Osteocyte (in vitro differentiated cells): ENCODE measurements at places on chromosomes 6 and 20. TPM values are rescaled to one million over a fixed set of nuclear protein-coding genes. Genes with fewer than 3 reads are reported as not detected.

GRCh38 chr6:109284675-109285074 lies 97.6 kb downstream of the CD164 start:
- H3K4me3 ChIP-seq = no peak overlapping the region
- H3K4me1 ChIP-seq = no peaks in the 10 kb centered on the region
- H3K27ac ChIP-seq = no peak overlapping the region
- no peaks in the 10 kb centered on the region for H3K36me3 ChIP-seq
- peaks cover 24% of the 10 kb centered on the region for H3K27me3 ChIP-seq
- DNase-seq = no peak

DNA sequence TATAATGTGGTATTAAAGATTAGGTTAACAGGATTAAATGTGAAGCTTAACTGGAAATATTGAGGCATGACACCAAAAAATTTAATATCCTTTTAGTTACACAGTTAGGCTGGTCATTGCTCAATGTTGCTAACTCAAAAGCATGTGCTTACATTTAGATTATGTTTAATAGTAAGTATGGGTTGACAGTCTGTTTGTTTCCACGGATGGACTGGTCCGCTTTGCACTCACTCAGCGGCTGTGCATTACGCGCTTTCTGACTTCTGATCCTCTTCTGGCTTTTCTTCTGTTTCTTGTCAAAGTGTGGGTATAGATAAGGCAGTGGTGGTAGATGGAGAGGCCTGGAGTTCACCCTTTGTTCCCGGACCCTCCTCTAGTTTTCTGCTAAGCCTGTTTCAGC lies 174.9 kb downstream of the RIMS1 start:
- H3K36me3 ChIP-seq = no peaks in the 10 kb centered on the region
- H3K27me3 ChIP-seq = peaks cover 37% of the 10 kb centered on the region
- DNase-seq = no peak
- H3K27ac ChIP-seq = no peak overlapping the region
- no peak overlapping the region for H3K4me3 ChIP-seq
- no peaks in the 10 kb centered on the region for H3K4me1 ChIP-seq

DNA sequence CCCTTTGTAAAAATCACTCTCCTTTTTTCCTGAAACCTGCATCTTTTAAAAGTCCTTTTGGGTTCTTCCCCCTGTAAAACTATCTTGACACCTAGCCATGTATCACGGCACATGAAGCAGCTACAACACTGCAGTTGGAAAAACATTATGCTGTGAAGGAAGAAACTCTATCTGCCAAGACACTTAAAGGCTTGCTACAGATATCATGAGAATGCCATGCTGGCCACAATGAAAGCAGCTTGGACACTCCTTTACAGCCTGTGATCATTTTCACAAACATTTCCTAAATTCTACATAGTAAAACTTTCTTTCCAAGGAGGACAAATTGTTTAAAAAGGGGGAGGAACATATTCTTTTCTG lies 31.8 kb downstream of the CNKSR3 start:
- peak overlapping the region; percentile 77 for H3K4me3 ChIP-seq
- peak overlapping the region; percentile 88 for H3K27ac ChIP-seq
- H3K27me3 ChIP-seq = no peaks in the 10 kb centered on the region
- no peak for DNase-seq

GRCh38 chr6:64874776-64875175 lies 832.2 kb downstream of the EYS start:
- H3K27me3 ChIP-seq = peaks cover 32% of the 10 kb centered on the region
- no peak overlapping the region for H3K4me3 ChIP-seq
- no peaks in the 10 kb centered on the region for H3K4me1 ChIP-seq
- H3K27ac ChIP-seq = no peak overlapping the region
- no peaks in the 10 kb centered on the region for H3K36me3 ChIP-seq

DNA sequence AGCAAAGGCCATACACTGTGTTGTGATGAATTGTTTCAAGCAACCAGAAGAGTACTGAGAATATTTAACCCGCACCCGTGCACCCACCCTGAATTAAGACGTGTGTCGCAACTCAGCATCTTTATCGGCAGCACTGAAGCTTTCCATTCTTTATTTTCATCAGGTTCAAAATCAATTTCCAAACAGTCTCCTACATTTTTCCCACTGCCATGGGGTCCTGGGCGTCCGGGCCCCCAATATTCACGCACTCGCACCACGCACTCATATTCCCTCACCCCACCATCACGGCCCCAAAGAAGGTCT lies 1.8 kb downstream of the LTB start:
- H3K4me1 ChIP-seq = peaks cover 16% of the 10 kb centered on the region
- peak overlapping the region; percentile 96 for H3K4me3 ChIP-seq
- no peak for DNase-seq
- H3K27ac ChIP-seq = no peak overlapping the region
- no peaks in the 10 kb centered on the region for H3K36me3 ChIP-seq

GRCh38 chr20:43576108-43576507 lies 14.6 kb upstream of the IFT52 start:
- no peak overlapping the region for H3K4me3 ChIP-seq
- no peak overlapping the region for H3K27ac ChIP-seq
- no peaks in the 10 kb centered on the region for H3K4me1 ChIP-seq

DNA sequence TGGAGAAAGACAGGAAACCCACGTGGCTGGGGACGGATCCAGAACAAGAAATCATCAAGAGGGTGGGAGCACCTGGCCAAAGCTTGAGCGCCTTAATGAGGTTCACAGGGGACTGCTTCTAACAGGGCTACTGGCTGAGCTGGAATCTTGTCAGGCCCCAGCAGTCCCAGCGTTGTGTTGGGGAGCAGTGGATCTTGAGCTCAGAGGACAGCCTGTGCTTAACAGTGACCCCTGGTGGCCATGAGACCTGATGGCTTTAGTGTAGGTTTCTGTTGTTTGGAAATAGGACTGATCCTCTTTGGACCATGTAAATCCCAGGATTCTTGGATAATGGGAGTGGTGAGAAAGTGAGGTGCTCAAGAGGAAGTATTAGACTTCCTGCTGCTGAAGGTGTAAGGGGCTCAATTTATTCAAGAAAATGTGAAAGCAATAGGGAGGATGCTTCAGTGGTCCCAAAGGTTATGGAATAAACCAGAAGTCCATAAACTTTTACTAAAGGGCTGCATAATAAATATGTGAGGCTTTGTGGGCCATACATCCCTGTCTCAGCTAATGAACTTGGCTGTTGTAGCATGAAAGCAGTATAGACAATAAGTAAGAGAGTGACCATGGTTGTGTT lies 216.2 kb downstream of the NFATC2 start:
- DNase-seq = no peak
- H3K27me3 ChIP-seq = no peaks in the 10 kb centered on the region
- H3K36me3 ChIP-seq = no peaks in the 10 kb centered on the region
- peaks cover 28% of the 10 kb centered on the region for H3K4me1 ChIP-seq
- H3K27ac ChIP-seq = peak overlapping the region; percentile 80

GRCh38 chr6:129744201-129744879 lies 34.4 kb upstream of the ARHGAP18 start:
- peaks cover 41% of the 10 kb centered on the region for H3K4me1 ChIP-seq
- no peak for DNase-seq
- no peaks in the 10 kb centered on the region for H3K36me3 ChIP-seq
- H3K27ac ChIP-seq = peak overlapping the region; percentile 76
- no peaks in the 10 kb centered on the region for H3K27me3 ChIP-seq
- H3K4me3 ChIP-seq = no peak overlapping the region

DNA sequence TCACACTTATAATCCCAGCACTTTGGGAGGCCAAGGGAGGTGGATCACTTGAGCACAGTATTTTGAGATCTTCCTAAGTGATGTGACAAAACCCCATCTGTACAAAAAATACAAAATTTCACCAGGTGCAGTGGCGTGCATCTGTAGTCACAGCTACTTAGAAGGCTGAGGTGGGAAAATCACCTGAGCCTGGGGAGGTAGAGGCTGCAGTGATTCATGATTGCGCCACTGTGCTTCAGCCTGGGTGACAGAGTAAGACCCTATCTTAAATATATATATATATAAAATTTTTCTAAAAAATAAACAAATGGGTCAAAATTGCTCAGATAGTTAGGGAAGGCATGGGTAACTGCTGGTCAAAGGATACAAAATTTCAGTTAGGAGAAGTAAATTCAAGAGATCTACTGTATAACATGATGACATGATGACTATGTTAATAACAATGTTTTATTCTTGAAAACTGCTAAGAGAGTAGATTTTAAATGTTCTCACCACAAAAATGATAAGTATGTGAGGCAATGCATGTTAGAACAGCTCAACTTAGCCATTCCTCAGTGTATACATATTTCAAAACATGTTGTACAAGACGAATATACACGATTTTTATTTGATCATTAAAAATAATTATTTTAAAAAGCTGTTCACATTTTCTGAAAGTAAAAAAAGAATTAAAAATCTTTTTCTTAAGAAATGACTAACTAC lies 24.4 kb downstream of the TBC1D32 start:
- H3K36me3 ChIP-seq = peaks cover 1% of the 10 kb centered on the region
- H3K4me3 ChIP-seq = no peak overlapping the region
- H3K4me1 ChIP-seq = peaks cover 19% of the 10 kb centered on the region
- no peaks in the 10 kb centered on the region for H3K27me3 ChIP-seq

- H3K27ac ChIP-seq = peak overlapping the region; percentile 93
- no peak for DNase-seq
- H3K4me3 ChIP-seq = peak overlapping the region; percentile 92
- H3K4me1 ChIP-seq = peaks cover 44% of the 10 kb centered on the region
- H3K36me3 ChIP-seq = no peaks in the 10 kb centered on the region
Observed at GRCh38 chr6:137219664-137220252, 573 bp upstream of the IFNGR1 start.

- no peaks in the 10 kb centered on the region for H3K27me3 ChIP-seq
- no peak overlapping the region for H3K4me3 ChIP-seq
- H3K4me1 ChIP-seq = peaks cover 17% of the 10 kb centered on the region
- no peaks in the 10 kb centered on the region for H3K36me3 ChIP-seq
- DNase-seq = no peak
Observed at GRCh38 chr20:41392871-41393704, 26.5 kb upstream of the EMILIN3 start.

The MDFI gene
- total RNA-seq = 74.1 and 75.9 TPM in 2 replicates

The OR10C1 gene
- not detected in 2 replicates for total RNA-seq

The CYP24A1 gene
- not detected in 2 replicates for total RNA-seq

The DBNDD2 gene
- total RNA-seq = 37.4 and 37.7 TPM in 2 replicates
